ENCODE measurements at places on chromosomes 3 and 15. TPM values are rescaled to one million over a fixed set of nuclear protein-coding genes. Genes with fewer than 3 reads are reported as not detected.
A peak's percentile ranks its signal among the peaks of the same experiment; 100 is the strongest.

- DNase-seq: peak; percentile 19
These were observed 25.4 kb downstream of the LINGO1 start for GRCh38 chr15:77607111-77607893.

GRCh38 chr15:90836296-90836871 lies 32.0 kb upstream of the FURIN start:
- DNase-seq: no peak

- no peak for DNase-seq
These were observed 33.2 kb downstream of the IDH3A start for GRCh38 chr15:78182336-78182700.

Gene SLC28A2
- total RNA-seq: not detected

Gene CAMP
- total RNA-seq: not detected

Gene AHSG
- not detected for total RNA-seq

Gene FILIP1L
- 1.2 TPM for total RNA-seq

All from frontal cortex (tissue), 4 donors.